ENCODE measurements at places on chromosomes 16 and 17. TPM values are rescaled to one million over a fixed set of nuclear protein-coding genes. Genes with fewer than 3 reads are reported as not detected.
A peak's percentile ranks its signal among the peaks of the same experiment; 100 is the strongest.

Gene IQCK
- 1.0 TPM for total RNA-seq

- no peak for DNase-seq
Measured at GRCh38 chr16:85335584-85336491, 223.6 kb upstream of the CIBAR2 start.

DNA sequence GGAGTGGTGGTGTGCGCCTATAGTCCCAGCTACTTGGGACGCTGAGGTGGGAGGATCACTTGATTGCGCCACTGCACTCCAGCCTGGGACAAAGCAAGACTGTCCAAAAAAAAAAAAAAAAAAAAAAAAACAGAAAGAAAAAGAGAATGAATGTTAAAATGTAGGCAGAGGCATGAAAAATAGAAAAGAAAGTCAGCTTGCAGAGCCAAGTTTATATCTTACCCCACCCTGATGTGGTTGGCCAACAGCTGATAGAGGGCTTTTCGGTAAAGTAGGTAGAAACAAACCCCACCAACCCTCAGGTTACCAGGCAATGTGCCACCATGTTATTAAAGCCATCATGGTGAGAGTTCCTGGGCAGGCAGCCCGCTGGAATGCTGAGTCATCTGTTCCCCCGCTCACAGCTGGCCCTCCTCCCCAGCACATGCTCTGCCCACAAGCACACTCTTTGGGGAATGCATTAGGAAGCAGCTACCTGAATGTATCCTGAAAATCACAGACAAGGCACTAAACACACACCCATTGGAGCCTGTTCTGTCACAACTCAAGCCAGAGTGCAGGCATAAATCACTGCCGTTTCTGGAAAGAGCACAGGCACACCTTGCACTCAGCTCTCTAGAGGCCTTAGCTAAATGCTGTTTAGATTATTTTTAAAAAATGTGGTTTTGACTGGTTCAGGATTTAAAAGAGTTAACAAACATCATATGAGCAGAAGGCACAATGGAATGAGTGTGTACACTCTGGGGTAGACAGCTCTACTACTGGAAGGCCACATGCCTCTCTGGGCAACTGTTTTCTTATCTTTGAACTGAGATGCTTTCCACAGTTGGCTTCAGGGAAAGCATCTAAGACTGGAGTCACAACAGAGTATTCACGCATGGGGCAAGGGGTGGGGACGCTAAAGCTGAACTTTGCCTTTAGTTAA, 128.5 kb downstream of the PARN start:
- no peak for DNase-seq

DNA sequence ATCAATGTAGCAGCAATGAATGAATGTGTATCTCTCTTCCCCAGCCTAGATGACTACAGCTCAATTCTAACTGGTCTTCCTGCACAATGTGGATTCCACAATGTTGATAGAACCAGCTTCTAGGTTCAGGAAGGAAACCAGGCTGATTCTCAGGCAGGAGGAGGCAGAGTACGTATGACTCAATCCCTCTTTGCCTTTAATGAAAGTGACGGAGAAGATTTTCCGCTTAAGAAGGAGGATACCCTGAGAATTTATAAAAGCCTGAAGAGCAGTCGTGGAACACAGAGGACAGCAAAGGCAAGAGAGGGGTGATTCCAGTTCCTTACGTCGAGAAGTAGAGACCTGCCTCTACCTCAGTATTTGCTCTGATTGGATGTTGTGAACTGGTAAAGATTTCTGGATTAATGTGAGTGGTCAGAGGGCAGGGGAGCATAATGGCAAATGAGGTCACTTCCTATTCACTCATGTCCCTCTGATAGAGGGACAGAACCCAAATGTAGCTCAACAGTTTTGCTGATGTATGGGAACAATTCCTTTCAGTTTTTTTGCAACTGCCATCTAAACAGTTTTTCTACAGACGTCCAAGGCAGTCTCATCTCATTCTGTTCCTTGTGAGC, 15.0 kb upstream of the SLC16A11 start:
- DNase-seq: no peak

Gene SLC38A8
- not detected for total RNA-seq

Gene SLC52A1
- total RNA-seq: 0.14 TPM

Gene IGF2BP1
- total RNA-seq: 0.09 TPM

- no peak for DNase-seq
Measured at GRCh38 chr17:73571511-73572130, 72.6 kb downstream of the SDK2 start.

Gene SLC5A11
- not detected for total RNA-seq

GRCh38 chr17:1002771-1003555, 6.0 kb downstream of the TIMM22 start:
- DNase-seq: no peak

GRCh38 chr16:23962001-23962400, 126.2 kb downstream of the PRKCB start:
- DNase-seq: no peak

GRCh38 chr16:84144209-84144858, 643 bp downstream of the HSDL1 start:
- peak; percentile 86 for DNase-seq

- DNase-seq: no peak
Measured at GRCh38 chr16:31005350-31006085, 4.9 kb downstream of the STX1B start.

DNA sequence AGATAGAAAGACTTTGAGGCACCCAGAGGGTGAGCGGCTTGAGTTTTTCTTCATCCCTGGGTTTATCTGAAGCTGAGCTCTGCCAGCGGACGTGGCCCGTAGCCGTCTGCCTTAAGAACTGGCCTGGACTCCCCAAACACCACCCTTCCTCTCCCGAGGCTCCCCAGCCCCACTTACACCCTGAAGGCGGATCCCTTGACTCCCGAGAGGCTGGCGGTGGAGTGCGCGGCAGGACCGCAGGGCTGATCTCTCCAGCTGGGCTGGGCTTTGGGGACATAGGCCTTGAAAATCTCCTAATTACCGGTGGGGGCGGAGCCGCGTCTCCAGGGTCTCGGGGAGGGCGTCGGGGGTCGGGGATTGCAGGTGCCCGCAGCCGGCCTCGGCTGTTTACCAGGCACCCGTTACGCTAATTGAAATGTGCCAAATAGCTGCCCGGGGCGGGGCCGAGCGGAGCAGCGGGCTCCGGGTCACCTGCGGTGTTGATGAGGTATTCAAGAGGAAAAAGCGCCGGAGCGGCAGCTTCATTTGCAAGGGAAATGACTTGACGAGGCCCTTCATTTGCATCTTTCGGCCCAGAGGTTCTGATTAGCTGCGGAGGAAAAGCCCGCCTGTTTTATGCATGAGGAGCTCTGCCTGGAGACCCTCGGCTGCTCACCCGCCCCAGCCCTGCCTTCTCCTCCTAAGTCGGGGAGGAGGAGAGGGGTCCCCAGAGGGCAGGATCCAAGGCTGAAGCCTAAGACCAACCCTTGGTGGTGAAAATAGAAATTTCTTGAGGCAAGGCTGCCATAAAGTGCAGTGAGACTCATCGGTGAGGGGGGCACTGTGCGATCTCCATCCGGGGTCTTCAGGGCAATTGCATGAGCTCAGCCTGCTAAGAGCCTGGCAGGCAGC, 100.7 kb downstream of the MGAT5B start:
- peak; percentile 87 for DNase-seq

GRCh38 chr17:45147581-45148182, 593 bp upstream of the HEXIM1 start:
- DNase-seq: peak; percentile 93

- DNase-seq: no peak
Measured at GRCh38 chr17:41415411-41415810, 9.0 kb downstream of the KRT37 start.

DNA sequence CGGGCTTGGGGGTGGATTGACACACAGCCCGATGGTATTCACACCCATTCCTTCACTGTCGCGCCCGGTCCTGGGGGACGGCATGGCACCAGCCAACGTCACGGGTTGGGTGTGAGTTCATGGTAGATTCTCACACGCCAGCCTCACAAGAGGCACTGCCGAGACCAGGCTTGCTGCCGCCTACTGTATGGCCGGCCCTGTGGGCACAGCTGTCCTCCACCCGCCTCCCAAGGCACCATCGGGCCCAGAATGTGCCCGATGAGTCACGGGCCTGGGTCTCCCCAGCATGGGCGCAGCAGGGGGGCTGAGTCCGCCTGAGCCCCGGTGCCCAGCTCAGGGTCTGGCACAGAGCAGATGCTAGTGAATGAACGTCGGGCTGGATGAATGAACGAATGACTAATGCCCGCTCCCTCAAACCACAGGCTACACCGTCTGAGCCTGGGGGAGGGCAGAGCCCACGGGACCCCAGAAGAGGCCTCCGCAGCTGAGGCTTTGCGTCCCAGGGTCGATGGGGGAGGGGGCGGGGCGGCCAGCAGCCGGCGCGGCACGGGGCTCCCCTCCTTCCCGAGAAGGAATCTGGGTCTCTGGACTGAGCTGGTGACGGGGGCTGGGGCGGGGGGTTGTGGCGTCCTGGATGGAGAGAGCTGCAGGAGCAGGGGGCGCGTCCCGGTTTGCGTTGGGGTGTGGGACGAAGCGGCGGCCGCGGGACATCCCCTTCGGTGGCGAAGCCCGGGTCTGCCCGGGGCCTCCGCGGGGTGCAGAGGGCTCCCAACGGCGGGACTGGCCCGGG, 829 bp downstream of the PITPNM3 start:
- DNase-seq: no peak

Gene PDILT
- not detected for total RNA-seq

Gene NLRC3
- total RNA-seq: 19.1 TPM

DNA sequence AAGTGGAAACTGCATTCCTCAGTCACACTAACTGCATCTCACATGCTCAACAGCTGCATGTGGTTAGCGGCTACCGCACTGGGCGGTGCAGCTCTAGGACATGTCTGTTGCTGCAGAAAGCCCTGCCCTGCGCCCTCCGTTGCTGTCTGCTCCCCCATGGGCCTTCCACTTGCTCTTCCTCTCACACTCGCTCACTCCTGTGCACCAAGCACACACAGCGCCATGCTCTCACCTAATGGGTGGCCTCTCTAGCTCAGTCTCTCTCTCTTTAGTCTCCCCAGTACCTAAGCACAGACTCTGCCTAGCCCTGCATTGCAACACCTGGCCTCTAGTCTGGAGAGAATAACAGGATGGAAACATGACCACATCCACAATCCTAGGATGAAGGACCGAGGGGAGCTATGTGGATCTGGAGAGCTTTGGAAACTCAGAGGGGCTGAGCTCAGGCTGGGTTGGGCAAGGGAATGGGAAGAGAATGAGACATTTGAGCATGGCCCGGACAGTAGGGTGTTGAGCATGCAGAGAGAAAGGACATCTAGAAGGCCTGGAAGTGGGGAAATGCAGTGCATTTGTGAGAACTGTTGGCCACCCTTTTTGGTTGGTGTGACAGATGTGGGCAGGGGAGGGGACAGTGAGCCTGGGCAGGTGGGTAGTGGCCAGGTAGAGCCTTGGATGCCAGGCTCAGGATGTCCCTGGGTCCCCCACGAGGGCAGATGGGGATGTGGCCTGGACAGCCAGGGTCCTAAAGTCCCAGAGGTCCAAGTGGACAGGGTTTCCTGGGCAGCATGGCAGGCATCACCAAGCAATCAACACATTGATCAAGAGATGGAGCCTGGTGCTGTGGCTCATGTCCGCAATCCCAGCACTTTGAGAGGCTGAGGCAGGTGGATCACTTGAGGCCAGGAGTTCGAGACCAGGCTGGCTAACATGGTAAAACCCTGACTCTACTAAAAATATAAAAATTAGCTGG, 16.1 kb downstream of the SGCA start:
- no peak for DNase-seq

DNA sequence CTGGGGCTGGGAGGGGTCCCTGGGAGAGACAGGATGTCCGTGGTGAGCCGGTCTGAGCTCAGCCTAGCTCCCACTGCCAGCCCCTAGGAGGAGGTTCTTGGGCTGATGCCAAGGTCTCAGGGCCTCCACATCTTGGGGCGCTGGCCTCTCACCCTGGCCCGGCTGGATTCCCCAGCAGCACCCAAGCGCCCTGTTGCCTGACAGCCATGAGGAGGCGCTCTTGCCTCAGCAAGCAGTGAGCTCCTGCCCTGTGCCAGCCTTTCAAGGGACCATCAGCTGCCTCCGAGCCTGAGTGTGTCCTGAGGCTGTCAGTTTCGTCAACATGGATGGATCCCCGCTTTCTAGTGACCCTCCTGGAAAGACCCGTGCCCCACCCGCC, 234.9 kb upstream of the CIBAR2 start:
- no peak for DNase-seq

DNA sequence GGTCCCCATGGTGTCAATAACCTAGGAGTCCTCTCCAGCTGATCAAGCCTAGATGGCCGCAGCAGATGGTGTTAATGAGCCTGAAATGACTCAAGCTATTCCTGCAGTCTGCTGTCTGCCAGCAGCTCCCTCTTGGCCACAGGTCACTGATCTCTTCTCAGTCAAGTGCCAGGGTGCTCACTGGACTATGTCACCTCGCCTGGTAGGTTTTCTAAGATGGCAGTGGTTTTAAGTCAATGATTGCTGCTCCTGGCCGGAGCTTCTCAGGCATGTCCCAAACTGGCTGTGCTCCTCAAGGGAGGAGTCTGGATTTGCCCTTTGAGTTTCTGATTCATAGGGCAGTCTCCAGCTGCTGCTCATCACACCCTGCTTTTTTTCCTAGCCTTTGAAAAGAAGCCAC, 58.6 kb upstream of the SHISA6 start:
- no peak for DNase-seq

Gene CARD14
- total RNA-seq: not detected

GRCh38 chr16:28991687-28992086, 6.8 kb downstream of the LAT start:
- DNase-seq: no peak

DNA sequence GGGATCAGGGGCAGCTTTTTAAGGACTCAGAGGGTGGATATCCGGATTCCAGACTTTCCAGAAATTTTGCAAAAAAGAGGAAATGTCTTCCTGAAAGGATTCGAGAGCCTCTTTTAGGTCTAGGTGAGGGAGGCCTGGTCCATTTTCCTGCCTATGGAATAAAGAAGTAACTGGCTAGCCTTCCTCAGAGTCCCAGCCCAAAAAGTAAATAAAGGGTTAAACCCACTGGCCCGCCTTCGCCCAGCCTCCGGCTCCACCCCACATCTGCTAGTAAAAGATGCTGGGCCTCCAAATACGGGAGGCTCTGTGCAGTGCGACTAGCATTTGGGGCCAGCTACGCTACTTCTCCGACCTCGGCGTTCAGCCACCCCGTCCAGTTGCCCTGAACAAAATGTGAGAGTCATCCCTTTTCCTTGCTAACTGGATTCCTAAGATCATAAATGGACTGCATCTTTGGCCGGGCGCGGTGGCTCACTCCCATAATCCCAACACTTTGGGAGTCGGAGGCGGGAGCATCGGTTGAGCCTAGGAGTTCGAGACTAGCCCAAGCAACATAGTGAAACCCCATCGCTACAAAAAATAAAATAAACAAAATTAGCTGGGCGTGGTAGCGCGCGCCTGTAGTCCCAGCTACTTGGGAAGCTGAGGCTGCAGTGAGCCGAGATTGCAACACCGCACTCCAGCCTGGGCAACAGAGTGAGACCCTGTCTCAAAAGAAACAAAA, 824 bp upstream of the MPP2 start:
- peak; percentile 83 for DNase-seq

- DNase-seq: no peak
Measured at GRCh38 chr17:30599428-30600059, 122.3 kb downstream of the GOSR1 start.

- DNase-seq: peak; percentile 75
Measured at GRCh38 chr17:76493505-76494167, 7.6 kb downstream of the RHBDF2 start.

Gene CCL1
- total RNA-seq: 111 TPM

Gene CASKIN2
- total RNA-seq: 1.6 TPM
